ENCODE measurements at places on chromosomes 4 and X.

GRCh38 chr4:98564852-98565251 is 93.6 kb downstream of the TSPAN5 start:
- no peak for DNase-seq

DNA sequence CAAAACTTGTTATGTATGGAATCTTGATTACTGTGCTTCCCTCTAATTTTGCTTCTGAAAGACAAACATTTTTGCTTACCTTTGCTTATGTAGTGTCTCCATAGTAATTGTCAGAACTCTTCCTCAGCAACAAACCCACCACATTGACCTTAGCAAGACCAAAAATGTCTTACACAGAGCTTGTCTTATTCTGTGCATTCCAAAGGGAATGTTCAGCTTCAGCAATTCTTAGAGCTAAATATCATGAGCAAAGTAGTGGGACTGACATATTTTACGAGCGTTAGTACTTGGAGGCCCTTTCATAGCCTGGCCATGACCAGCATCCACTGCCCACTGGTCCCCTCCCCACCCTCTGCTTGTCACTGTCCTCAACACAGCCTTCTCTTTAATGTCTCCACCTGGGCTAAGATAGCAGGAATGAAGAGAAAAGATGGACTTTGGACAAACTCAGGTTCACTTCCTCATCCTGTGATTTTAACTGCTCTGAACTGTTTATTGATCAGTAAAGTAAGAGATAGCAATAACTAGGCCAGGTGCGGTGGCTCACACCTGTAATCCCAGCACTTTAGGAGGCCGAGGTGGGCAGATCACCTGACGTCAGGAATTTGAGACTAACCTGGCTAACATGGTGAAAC is 15.5 kb upstream of the SH3D19 start:
- DNase-seq = no peak

DNA sequence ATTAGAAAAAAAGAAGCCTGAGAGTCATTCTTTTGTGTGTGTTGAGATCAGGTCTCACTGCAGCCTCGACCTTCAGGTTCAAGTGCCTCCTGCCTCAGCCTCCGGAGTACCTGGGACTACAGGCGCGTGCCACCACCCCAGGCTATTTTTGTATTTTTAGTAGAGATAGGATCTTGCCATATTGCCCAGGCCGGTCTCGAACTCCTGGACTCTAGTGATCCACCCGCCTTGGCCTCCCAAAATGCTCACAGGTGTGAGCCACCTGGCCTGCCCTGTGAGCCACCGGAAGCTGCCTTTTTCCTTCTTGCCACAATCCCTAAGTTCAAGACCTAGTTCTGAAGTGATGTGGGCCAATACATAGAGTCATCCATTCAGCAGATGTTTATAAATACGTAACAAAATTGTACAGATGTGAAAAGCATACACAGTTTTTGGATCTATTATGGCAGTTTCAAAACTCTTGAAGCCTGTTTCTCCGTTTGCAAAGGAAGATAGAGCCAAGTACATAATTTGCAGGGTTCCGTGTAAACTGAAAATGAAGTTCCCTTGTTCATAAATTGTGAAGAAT is 536 bp upstream of the CTSO start:
- no peak for DNase-seq

GRCh38 chrX:9802737-9803136 is 16.5 kb downstream of the SHROOM2 start:
- no peak for DNase-seq

DNA sequence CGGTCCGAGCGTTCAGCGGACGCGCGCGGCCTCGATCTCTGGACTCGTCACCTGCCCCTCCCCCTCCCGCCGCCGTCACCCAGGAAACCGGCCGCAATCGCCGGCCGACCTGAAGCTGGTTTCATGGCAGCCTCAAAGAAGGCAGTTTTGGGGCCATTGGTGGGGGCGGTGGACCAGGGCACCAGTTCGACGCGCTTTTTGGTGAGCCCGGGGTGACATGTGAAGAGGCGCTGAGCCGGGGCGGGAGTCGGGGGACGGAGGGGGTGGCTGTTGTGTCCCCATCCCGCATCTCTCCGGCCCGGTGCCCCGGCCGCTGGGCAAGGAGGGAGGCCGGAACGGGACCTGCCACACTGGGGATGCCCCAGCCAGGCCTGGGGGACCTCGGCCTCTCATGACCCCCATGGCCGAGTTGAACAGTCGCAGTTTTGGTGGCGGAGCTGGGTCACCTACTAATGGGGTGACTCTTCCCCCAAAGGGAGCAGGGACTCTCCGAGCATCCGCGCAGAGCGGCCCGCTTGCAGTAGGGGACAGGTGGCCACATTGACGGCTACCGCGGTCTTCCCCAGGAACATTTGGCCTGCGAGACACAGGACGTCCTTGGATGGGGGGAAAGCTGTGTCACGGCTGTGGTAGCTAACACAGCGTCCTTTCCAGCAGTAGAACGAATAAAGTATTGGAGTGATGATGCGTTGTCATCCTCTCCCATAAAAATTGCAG is at the start of gene GK:
Gene GK (plus strand): TSS at position 9 of the 717 bp plus-strand sequence. CDS start 115 bp downstream, at position 124.
- DNase-seq = peak; percentile 12

- no peak for DNase-seq
Observed at GRCh38 chrX:19174401-19175025, 52.2 kb upstream of the ADGRG2 start.

DNA sequence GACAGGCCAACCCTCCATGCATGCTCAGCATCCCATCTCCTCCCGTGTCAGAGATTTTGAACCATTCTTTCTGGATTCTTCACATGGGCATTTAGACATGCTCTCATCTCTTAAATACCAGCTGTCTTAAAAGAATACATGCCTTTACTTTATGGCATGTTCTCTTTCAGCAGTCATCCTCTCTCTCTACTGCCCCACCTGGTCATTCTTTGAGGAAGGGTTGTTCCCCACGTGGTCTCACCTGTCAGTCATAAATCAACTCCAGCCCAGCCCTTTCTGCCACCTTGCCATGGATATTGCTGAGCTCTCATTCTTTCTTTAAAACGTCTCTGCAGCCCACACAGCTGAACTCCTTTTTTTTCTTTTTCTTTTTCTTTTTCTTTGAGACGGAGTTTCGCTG is 111.3 kb downstream of the ARHGAP10 start:
- DNase-seq = no peak

DNA sequence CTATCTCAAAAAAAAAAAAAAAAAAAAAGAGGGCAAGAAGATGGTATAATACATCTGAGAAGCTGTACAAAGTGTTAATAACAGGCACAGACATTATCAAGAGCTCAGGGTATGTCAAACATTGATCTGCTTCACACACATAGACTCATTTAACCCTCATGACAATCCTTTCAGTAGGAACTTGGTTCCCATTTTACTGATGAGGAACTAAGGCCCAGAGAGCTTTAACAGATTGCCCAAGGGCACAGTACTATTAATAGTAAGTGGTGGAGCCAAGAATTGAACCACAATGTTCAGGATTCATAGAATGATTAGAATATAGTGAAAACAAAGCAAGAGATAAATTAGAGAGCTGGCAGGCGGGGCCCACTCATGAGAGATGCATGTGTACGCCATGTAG is 154.4 kb downstream of the EFHC2 start:
- peak; percentile 38 for DNase-seq

- DNase-seq = peak; percentile 38
Observed at GRCh38 chrX:120560405-120560841, 339 bp downstream of the CUL4B start.
